ENCODE measurements at places on chromosomes 12 and 14.
A peak's percentile ranks its signal among the peaks of the same experiment; 100 is the strongest.

- DNase-seq: no peak
Measured at GRCh38 chr14:104383996-104384775, 195.4 kb upstream of the C14orf180 start.

DNA sequence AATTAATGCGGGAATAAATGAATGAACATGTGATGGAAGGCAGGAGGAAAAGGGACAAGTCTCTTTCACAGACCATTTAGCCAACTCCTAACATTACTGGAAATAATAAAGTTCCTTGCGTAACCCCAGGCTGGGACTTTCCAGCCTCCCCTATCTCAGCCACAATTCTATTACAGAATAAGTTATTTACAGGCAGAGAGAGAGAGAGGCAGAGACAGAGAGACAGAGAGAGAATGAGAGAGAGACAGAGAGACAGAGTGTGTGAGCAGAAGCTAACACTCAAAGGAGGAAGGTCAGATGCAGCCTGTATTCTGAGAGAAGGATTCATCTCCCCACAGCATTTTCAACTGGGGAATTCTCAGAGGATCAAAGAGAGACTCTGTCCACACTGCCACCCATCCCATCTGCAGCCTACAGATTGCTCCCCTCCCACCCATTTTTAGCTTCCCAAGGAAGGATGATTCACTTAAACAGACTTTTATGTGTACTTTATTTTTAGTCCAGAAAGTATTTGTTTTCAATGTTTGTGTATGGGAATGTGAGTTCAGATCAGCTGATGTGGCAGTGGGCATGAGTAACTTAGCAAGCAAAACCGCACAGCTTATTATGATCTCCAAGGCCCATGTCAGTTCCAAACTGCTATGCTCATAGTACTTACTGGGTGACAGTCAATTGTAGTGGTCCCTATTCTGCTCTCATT lies 165.7 kb downstream of the CAND1 start:
- no peak for DNase-seq

GRCh38 chr14:52190337-52190931 lies 77.1 kb upstream of the PTGDR start:
- no peak for DNase-seq

DNA sequence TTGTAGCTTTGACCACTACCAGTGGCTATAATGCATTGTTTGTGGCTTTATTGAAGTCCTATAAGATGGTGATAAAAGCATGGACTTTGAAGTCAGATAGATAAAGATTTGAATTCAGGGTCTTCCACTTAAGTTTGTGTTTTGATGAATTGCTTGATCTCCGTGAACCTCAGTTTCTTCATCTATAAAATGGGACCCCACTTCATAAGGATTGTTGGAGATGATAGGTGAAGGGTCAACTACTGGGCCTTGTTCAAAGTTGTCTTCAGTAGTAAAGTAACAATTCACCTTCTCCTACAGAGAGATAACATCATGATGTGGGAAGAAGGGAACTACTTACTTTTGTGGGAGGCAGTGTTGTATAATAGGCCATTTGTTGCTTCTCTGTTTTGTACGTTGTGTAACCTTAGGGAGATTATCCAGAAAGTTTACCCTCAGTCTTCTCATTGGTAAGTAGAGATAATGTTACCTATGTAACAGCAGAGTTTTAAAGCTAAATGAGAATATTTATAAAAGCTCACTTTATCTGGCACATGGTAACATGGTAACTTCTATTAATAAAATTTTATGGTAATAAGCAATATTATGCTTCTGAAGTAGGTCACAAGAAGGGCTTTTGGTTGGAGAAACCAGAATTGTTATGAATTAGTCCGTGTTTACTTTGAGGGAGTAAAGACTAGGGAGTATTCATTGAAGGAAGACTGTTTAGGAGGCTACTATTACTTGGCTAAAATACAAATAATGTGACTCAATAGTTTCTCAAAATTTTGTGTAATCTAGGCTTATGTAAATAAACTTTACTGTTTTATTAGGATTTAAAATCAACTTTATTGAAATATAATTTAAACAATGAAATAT lies 15.1 kb downstream of the ADIPOR2 start:
- DNase-seq: no peak

GRCh38 chr14:96790706-96791105 lies 6.5 kb upstream of the VRK1 start:
- no peak for DNase-seq

- no peak for DNase-seq
Measured at GRCh38 chr14:20794644-20795369, 7.8 kb downstream of the RNASE1 start.

DNA sequence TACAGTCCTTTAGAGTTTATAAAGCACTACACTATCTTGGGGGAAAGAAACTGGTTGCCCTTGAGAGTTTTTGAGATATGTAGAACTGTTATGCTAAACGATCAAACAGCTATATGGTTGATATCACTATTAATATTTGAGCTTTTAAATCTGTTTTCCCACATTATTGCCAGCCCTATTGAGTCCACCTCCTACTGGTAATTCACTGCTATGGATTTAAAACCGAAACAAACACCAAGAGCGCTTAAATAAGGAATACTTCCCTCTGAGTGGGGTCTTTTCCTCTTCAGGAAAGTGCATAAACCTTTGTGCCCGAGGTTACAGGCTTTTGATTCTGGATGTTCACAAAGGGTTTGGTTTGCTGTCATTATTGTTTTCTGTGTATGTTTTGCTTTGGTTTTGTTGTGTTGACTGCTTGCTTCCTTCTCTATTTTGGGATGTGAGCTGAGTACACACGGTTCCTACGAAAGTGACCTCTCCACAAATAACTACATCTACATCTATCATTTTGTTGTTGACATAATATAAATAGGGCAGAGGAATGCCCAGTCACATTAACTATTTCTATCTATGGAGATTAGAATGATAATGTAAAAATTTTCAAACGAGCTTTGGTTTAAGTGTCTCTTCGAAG lies 44.8 kb downstream of the LGR5 start:
- no peak for DNase-seq

DNA sequence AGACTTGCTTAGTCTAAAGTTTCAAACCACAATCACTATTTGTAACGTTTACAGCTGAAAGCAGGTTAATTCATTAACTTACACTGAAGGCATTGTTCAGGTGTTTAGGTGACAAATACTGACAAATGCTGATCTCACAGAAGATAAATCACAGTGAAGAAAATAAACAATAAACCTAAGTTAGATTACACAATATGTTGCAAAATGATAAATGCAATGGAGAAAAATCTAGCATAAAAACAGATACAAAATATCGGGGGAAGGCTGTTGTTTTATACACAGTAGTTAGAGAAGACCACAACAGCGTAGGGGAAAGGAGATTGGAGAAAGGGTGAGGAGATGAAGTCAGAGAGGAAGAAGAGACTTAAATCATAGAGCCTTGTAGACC lies 3.0 kb downstream of the SCAF11 start:
- DNase-seq: no peak

DNA sequence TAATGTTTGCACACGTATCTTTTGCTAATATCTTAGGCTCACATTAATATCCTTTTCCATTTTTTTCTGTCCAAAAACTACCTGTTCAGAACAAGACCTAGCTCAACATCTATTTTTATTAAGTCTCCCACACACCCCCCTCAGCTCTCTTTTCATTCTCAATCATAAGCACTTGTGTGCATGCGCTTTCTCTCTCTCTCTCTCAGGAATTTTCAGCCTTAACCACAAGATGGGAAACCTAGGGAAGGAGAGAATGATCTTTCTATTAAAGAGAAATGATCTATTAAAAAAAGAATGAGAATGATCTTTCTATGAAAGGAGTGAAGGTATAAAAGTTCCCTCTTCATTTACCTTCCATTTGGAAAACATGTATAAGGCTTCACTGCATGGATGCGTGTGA lies 39.7 kb upstream of the AP4S1 start:
- no peak for DNase-seq

DNA sequence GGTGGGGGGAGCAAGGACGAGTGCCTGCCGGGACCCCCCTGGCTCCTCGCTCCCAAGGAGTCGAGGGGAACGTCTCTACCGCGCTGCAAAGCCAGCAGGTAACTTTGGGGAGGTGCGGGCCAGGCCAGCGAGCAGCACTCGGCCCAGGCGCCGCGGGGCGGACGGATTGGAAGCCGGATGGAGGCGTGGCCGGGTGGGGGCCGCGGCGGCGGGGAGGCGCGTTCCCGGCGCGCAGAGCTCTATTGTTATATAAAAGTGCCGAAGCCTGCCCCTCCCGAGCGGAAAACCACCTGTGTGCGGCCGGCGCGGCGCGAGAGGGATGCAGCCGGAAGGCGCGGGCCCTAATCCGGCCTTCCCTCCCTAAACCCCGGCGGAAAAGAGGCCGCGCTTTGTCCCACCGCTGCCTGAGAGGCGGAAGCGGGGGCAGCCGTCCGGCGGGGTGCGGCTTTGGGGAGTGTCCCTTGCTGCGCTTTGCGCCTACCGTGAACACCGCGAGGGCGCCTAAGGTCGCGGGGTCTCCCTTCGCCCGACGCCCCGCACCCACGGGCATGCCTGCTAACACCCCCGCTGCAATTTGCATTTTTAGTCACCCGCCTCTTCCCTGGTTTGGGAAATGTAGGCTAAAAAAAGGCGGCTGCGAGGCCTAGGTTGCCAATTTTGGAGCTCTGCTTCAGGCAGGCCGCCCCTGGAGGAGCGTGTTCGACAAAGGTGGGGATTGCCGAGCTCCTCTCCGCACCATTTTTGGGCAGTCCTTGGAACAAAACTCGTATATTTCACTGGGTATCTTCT lies 1.7 kb upstream of the DUSP6 start:
- DNase-seq: peak; percentile 35

- DNase-seq: peak; percentile 58
Measured at GRCh38 chr14:75399843-75400775, 27.7 kb upstream of the JDP2 start.

- no peak for DNase-seq
Measured at GRCh38 chr12:24915501-24915900, 33.4 kb downstream of the BCAT1 start.

GRCh38 chr14:90491221-90491885 lies 94.5 kb downstream of the CALM1 start:
- peak; percentile 51 for DNase-seq

DNA sequence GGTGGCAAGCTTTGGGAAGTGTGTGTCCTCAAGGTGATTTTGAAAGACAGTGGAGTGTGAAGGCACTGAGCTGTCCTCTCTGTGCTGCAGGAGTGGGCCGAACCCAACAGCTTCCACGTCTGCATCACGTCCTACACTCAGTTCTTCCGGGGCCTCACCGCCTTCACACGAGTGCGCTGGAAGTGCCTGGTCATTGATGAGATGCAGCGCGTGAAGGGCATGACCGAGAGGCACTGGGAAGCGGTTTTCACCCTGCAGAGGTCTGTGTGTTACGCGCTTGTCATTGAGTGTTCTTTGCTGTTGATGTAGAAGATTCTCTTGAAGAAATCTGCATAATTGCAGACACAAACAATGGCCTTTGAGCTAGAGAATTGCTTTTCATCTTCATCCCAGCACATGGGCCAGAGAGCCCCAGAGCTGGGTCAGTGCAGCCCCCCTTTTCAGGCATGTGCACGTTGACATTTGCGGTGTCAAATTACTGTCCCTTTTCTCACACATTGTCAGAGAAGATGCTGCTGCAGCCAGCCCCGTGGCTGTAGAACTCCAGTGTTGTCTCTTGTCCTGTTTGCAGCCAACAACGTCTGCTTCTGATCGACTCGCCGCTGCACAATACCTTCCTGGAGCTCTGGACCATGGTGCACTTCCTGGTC lies 63.3 kb downstream of the EP400 start:
- no peak for DNase-seq

GRCh38 chr14:74605531-74606223 lies 6.4 kb downstream of the LTBP2 start:
- no peak for DNase-seq

All from pons (tissue), 1 donor.